GM03348 (cell line): ENCODE measurements at places on chromosomes 12 and 14.

GRCh38 chr14:101731187-101732080 is 30.1 kb upstream of the PPP2R5C start:
- DNase-seq: peak; percentile 47

DNA sequence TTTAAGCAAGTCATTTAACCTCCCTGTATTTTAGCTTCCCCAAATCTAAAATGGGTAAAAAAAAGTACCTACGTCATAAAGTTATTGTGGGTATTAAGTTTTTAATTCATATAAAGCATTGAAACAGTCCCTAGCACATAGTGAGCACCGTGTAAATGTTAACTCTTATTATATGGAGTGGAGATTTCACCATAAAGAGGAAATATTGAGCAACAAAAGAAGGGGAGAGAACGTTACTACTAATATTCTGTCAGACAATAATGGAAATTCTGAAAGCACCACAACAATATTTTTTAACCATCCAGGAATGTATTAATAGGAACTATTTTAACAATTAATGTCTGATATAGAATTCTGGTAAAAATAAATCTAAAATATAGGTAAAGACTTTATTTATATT is 7.8 kb upstream of the CD163L1 start:
- DNase-seq: no peak

GRCh38 chr14:48398675-48399282 is 723.4 kb upstream of the MDGA2 start:
- peak; percentile 20 for DNase-seq

DNA sequence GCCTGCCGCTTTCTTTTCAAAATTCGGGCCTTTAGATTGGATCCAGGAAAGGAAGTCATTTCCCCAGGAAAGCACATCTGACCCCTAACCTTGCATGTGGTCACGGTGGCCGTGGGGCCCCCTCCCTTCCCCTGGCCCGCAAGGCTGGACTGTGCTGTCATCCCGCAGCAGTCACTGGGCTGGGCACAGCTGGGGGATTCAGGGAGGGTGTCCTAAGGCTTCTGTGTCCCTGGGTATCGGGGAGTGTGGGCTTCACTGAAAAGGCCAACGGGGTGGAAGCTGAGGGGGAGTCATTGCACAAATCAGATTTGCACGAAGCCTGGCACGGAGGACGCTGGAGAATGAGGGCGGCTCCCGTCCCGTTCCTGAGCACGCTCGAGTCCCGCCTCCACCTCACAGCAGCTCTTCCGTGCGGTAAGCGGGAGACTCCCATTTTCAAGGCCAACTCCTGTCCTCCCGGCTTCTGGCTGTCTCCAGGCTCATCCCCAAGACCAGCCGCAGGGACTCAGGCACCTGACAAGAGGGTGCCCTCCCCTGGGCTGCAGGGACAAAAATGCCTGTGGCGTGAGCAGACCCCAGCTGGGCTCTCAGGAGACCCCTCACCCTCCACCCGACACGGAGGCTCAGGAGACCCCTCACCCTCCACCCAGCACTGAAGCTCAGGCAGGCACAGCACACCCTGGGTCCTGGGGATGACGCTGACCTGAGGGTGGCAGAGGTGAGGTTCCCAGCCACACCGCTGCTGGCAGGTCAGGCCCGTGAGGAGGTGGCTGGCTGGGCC is 9.6 kb downstream of the XRCC3 start:
- DNase-seq: no peak

GRCh38 chr14:62706217-62706616 is 339.0 kb downstream of the KCNH5 start:
- no peak for DNase-seq

- DNase-seq: no peak
These were observed 3.4 kb upstream of the DLGAP5 start for GRCh38 chr14:55194656-55195355.

GRCh38 chr12:38253778-38254177 is 62.8 kb upstream of the ALG10B start:
- no peak for DNase-seq

- DNase-seq: no peak
These were observed 60.4 kb upstream of the METAP2 start for GRCh38 chr12:95413576-95413975.

DNA sequence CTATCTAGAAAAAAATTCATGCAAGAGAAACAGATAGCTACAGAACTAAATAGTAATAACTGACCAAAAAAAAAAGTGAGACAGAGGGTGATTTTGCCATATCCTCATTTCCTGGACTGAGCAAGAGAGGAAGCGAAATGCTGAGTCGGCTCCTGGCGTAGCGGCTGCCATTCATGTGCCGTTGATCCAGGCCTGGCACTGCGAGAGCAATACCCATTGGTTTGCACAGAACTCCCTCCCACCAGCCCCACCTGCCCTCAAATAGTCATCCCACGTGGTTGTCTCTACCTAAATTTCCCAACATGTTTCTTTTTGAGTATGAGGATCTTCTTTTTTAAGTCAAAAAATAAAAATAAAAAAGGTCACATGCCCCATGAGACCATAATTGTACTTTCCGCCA is 9.4 kb upstream of the WNT5B start:
- DNase-seq: no peak

DNA sequence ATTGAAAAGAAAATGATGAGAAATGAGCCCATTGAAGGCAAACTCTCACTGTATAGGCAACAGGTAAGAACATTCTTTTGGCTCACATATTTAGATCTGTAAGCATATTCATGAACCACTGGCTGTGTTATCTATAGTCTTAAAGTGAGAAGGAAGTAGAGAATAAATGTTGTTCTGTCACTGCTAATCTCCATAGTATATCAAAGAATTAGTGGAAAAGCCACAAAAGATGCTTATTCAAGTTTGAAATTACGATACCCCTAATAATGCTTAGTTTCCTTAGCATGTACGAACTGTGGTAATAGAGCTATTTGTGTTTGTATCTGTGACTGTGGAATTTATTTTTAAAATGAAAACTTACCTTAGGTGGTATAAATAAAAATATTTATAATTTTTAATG is 22.8 kb downstream of the IFT81 start:
- DNase-seq: no peak

DNA sequence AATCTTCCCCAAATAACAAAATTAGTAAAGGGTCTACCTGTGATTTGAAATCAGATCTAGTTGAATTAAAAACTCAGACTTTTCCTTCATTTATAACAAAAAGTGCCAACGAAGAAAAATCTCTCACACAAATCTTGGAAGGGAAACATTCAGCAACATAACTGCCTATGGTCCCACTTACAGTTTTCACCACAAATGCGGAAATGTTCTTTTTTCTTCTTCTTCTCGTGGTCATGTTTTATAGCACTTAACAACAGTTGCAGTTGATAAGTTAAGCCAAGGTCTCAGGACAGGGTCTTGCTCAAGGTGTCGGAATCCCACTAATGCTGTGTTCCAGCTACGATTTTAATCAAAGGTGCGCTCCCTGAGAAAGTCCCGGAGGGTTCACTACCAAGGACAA is 10.1 kb downstream of the RNASE6 start:
- DNase-seq: no peak

DNA sequence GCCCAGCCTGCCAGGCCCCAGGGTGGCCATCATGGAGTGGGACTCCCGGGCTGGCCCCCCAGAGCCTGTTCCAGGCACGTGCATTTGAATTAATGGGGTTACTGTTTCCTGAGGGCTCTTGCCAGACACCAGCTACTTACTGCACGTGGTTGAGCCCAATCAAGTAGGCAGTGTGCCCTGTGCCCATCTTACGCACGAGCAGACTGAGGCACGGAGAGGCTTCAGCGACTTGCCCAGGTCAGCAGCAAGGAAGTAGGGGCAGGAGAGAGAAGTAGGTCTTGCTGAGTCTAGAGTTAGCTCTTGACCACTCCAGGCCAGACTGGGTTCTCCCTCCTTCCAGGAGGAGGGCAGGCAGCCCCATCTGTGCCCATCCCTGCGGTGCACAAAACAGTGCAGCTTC is 67.7 kb downstream of the DIO3 start:
- DNase-seq: peak; percentile 2

DNA sequence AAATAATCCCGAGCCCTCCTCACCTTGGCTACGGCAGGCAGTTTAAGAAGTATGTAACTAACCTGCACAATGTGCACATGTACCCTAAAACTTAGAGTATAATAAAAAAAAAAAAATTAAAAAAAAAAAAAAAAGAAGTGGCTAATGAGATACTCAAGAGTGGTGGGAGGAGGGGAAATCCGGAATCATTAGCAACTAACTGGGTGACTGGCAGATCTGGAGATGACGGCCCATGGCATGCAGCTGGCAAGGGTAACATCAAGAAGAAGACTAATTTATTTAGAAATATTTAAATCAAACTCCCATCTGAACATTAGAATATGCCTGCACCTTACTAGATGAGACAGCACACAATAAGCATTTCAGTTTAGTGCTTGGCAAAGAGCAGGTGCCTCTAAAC is 52.3 kb upstream of the TMCC3 start:
- no peak for DNase-seq

DNA sequence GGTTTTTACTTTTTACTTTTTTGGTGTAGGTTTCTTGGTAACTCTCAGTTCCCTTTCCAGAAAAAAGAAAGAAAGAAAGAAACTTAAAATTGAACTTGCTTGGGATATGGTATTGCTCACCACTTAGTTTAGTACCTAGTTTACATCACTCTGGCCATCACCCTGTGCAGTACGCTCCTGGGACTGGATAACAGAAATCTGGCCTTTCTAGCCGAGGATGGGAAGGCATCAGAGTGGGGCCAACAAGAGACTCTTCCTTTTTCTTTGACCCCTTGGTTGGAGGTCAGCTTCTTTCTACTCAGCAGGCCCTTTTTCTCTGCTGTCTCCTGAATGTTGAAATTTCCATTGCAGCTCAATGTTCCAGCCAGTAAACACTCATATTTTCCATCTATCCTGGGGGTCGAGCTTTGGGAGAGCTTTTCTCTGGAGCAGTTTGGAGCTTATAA is 156.6 kb downstream of the TGFB3 start:
- DNase-seq: no peak

- peak; percentile 63 for DNase-seq
These were observed 20.3 kb upstream of the SYCP3 start for GRCh38 chr12:101759396-101760047.

DNA sequence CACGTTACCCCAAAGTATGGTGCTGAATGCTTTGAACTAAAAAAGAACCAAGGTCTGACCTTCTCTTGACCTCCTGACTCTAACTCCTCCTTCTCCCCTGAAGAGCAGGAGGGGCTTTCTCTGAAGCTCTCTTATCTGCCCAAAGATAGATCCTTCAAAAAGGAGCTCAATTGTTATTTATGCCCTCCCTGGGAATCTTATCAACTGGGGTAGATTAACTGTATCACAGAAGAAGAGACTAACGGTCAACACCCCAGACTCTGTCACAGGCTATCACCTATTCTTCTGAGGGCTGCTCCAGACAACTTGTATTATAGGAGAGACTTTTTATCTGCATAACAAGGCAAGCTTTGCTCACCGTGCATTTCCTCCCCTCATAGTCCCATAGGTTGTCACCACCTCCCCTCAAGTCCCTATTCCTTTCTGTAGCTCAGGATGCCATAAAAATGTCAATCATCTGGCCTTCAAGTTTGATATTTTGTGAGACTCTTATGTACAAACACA is 86.6 kb downstream of the PAPLN start:
- no peak for DNase-seq
